Stimulated activated CD4-positive, alpha-beta T cell treated with anti-CD3 and anti-CD28 coated beads, Interleukin-4, amount 100 ng/mL, for 4 hours (primary cell): ENCODE measurements at places on chromosomes 7 and 10.

GRCh38 chr10:113132591-113133121, 182.6 kb downstream of the TCF7L2 start:
- no peak for DNase-seq

DNA sequence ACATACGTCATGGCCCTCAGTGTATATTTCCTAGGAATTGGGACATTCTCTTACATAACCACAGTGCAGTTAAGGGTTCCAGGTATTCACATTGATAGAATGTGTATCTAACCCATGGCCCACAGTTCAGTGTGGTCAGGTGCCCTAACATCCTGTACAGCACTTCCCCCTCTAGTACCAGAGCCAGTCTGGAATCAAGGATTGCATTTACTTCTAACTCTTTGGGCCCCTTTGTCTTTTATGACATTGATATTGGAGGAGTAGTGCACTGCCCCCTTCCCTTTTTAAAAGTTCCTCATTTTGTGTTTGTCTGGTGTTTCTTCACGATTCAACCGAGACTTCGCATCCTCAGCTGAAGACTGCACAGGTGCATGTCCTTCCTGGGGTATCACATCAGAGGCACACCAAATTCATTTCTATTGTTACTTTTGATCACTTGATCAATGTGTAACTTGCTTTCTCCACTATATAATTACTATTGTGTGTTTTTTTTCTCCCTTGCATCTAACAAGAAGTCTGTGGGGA, 22.4 kb upstream of the NPFFR1 start:
- no peak for DNase-seq

GRCh38 chr10:94043431-94043990, 49.8 kb downstream of the PLCE1 start:
- no peak for DNase-seq

GRCh38 chr10:122310311-122311050, 39.4 kb downstream of the BTBD16 start:
- no peak for DNase-seq

DNA sequence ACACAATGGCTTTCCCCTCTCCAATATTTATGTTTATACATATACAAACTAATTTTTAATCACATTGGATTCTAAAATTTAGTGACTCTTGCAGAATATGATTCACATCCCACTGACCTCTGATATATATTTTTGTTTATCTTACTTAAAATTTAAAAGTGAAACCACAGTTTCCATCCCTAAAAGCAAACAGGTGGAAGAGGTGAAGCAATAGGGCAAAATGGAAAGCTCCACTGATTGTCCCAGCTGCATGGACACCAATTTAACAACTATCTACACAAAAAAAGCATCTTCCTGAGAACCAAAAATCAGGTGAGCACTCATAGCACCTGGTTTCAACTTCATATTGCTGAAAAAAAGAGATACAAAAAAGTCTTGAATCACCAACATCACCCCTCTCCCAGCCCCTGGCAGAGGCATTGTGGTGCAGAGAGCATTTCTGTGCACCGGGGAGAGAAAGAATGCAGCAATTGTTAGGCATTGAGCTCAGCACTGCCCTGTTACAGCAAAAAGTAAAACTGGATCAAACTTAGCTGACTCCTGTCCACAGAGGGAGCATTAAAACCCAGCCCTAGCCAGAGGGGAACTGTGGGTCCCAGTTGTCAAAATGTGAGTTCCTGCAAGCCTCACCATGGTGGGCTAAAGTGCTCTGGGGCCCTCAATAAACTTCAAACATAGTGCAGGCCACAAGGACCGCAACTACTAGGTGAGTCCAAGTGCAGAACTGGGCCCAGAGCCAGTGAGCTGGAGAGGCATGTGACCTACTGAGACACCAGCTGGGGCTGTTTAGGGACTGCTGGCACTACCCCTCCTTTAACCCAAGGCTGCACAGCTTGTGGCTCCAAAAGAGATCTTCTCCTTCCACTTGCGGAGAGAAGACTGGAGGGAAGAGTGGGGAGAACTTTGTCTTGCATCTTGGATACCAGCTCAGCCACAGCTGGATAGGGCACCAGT, 92.1 kb downstream of the SIRT1 start:
- no peak for DNase-seq

DNA sequence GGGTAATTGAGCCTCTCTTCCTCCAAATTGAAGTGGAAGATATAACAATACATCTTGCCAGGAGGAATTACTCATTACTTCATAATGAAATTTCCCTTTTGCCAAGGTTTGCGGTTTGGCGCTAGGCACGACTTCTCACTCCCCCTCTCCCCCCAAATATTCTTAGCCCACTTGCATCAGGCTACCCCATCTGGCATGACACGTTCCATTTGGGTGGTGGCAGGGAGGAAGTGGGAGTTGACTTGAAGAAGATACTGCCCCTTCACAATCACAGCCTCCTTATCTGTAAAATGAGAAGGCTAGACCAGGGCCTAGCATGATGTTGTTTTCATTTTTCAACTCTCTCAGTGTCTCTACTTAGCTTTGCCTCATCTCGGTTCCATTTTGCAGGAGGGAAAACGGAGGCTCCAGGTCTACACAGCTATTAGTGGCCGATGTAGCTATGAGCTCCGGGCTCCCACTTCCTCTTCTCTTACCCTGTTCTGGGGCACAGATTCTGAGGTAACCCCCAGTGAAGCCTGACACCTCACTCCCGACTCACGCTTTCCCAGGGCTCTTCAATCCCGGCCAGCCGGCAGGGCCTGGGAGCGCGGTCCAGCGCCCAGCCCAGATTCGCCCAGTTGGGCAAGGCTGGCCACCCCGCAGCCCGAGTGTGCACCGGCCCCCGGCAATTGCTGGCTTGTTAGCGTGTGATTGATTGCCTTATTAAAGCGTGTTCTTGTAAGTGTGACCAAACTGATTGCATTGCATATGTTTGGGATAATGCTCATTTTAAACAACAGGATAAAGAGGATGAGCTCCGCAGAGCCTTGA, 6.5 kb downstream of the EVX1 start:
- no peak for DNase-seq
